ENCODE measurements at places on chromosomes 6 and 20.

DNA sequence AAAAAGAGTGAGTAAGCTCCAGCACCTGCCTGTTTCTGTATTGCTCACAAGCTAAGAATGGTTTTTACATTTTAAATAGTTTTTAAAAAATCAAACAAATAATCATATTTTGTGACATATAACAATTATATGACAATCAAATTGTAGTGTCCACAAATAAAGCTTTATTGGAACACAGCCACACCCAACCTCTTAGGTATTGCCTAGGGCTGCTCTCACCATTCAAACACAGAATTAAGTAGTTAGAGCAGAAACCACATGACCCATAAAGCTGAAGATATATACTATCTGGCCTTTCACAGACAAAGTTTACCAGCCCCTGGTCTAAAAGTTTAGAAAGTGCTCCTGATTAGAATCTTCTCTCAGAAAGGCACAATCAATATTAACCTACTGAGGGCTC lies 11.2 kb downstream of the TNFRSF21 start:
- no peak for DNase-seq

DNA sequence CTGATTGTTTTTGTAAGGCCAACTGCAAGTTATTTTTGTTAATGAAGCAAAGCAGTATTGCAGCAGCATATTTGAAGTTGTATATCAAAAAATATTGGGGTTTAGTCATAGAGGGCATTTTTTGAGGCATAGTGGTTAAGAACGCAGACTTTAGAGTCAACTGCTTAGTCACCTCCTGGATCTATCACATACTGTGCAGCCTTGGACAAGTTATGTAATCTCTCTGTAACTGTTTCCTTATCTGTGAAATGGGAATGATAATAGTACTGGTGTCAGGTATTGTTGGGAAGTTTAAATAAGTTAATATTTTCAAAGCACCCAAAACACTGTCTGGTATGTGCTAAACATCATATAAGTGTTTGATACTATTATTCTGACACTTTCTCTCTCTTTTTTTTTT lies 27.2 kb upstream of the EFHC1 start:
- DNase-seq, result no peak

DNA sequence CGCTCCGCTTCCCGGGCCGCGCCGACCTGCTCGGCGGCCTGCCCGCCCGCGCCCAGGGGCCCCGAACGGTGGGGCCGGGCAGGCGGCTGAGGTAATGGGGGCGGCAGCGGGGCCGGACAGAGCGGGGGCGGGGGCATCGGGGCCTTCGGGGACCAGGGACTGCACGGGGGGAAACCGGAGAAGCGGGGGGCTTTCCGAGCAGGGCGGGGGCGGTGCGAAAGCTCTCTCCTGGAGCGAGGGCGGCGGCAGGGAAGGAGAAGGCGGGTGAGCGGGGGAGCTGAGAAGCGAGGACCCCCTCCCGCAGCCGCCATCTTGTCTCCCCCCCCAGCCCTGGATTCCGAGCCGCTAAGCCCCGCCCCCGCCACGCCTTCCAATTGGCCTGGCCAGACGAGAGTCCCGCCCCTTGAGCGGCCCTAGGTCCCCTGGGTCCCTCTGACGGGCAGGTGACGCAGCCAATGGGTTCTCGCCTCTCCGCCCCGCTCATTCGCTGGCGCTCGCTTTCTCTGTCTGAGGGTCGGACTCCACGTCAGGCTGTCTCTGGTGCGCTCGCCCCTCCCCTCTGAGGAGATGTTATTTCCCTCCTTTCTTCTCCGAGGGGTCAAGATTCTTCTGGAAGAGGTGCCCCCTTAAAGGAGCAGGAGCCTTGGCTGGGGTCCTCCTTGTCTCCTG lies 470 bp downstream of the BRPF3 start:
- peak; percentile 97 for DNase-seq

GRCh38 chr6:1901556-1901955 lies 291.8 kb downstream of the FOXC1 start:
- no peak for DNase-seq

DNA sequence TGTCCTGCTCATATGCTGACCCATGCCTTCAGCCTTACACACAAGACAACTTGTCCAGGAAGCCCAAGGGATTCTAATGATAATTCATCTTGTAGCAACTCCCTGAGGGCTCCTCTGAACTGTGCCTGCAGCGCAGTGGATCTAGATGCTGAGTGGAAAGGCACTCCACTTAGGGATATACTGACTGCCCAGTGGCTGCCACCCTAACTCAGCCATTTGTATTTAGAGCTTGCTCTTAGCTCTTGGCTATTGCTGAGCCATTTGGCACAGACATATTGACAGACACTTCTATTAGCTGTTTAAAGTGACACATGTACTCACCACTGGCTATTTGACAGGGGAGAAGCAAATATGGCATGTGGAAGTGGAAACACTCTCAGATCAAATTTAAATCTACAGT lies 278.3 kb upstream of the SGK1 start:
- DNase-seq, result no peak

GRCh38 chr6:51414361-51414760 lies 595.7 kb downstream of the TFAP2B start:
- no peak for DNase-seq

GRCh38 chr20:52823303-52823702 lies 148.9 kb upstream of the TSHZ2 start:
- no peak for DNase-seq

- DNase-seq, result peak; percentile 35
These were observed 39.6 kb downstream of the SLC23A2 start for GRCh38 chr20:4961746-4962145.

DNA sequence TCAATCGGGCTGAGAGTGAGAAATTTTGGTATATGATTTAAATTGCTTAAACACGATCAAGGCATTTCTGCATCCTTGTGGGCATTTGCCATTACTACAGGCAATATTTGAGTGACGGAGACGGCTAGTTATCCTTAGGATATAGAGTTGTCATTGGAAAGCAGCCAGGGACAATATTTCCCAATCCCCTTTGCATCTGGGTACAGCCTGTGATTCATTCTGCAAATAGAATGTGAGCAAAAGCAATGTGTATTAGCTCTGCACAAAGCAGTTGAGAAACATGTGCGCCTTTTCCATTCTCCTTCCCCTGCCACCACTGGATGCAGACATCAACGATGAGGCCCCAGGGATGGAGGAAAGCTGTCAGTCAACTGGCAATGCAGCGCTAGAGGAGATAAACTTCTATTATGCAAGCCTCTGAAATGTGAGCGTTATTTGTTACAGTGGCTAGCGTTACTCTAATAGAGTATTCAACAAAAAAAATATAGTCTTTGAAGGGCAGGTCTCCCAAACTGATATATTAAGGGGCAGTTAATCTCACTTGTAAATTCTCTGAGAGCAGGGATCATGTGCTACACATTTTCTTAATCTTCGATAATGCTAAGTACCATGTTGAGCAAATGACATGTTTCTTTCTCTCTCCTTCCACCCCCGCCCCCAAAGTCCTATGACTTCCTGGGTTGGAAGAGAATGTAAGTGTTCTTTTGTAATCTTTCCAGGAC lies 37.1 kb upstream of the NCOA3 start:
- no peak for DNase-seq
